CD4-positive, alpha-beta T cell treated with Interleukin-17A for 1 hour (primary cell): ENCODE measurements at places on chromosomes 1 and 21.

DNA sequence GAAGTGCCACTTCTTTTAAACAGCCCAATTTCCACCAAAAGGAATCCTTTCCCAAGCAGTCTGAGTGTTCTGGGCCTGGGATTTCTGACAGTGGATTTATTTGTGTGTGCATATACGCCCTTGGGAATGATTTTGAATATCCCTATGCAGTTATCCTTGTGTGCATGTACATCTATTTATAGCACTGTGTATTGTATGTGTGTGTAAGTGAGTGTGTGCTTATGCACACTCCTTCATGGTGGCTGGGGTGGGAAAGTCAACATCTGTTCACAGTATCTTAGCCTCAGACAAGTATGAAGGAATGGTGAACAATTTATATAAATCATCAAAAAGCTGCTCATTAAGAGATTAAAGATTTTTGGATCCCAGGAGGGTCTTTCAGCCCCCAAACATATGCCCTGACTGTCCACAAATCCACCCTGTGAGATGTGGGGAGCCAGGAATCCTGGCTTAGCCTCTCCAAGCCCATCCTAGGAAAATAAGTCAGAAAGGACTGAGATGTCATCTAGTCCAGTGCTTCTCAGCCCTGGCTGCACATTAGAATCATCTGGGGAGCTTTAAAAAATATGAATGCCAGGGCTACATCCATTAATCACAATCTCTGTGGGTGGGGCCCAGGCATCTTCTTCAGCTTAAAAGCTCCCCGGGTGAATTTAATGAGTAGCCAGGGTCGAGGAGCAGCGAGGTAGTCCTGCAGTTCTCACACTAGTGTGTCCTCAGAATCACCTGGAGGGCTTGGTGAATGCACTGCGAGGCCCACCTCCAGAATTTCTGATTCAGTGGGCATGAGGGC is 101.4 kb downstream of the PLXNA2 start:
- DNase-seq = no peak

- no peak for DNase-seq
These were observed 32.0 kb downstream of the VTCN1 start for GRCh38 chr1:117178756-117179155.

- no peak for DNase-seq
These were observed 5.9 kb upstream of the ATXN7L2 start for GRCh38 chr1:109477821-109478220.

DNA sequence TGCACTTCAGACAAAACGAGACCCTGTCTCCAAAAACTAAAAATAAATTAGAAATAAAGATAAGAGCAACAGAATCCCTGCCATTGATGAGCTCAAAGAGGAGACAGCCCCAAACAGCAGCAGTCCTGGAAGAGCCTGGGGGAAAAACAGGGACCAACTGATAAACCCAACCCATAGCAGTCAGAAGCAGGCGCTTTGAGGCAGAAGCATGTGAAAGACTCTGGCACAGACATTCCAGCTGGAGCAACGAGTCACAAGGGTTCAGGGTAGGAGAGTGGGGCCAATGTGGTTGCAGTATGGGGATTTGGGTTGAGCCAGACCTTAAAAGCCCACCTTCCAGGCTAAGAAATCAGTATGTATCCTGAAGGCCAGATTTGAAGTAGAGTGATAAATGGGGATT is 78.5 kb downstream of the MPZL1 start:
- DNase-seq = no peak

DNA sequence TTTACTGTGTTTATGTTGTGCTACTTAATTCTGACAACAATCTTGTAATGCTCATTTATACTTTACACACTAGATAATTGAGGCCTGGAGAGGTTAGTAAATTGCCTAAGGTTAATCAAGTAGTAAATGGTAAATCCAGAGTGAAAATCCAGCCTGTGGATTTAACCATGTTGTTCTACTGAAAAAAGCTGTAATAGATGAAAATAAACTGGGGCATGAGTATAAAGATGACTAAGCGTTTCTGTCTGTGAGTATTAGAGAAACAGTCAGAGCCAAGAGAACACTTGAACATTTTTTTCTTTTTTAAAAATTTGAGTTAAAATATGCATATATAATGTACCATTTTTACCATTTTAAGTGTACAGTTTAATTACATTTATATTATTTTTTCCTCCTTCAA is 47.9 kb upstream of the LEPR start:
- no peak for DNase-seq

DNA sequence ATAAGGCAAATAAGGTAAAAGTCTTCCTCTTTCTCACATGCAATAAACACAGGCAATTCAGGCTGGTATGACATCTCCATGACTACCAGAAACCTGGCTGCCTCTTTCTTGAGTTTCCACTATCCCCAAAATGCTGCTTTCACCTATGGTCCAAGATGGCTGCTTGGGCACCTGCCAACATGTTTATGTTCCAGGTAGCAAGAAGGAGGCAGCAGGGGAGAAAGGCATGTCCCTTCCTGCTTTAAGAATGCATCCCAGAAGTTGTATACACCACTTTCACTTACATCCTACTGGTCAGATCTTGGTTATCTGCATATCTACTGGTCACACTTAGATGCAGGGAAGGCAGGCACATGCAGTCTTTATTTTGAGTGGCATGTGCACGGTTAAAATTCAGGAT is 19.4 kb upstream of the ACOT11 start:
- DNase-seq = no peak

DNA sequence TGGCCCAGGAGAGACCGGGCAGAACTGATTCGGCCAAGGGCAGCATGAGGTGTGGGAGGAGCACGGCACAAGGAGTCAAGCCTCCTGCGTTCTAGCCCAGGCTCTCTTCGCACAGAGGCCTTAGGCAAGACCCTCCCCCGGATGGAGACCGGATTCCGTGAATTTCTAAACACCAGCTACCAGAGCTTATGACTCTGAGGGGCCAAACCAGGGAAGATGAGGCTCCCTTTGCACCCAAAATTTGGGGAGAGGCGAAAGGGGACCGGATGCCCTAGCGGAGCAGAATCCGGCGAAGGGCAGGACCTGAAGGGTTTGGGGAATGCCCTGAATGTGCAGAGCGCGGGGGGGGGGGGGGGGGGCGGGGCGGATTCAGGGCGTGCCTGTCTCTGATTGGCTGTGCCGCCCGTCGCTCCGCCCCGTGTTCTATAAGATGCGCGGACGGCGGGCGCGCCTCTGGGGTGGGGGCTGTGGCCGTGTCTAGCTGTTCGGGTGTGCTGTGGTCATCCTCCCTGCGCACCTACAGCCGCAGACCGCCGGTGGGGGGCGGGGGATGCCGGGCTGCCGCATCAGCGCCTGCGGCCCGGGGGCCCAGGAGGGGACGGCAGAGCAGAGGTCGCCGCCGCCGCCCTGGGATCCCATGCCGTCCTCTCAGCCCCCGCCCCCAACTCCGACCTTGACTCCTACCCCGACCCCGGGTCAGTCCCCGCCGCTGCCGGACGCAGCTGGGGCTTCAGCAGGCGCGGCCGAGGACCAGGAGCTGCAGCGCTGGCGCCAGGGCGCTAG is at the start of gene TRNP1:
Gene TRNP1, plus strand, starts transcription at position 456 of the 783 bp plus-strand sequence. Its CDS starts 95 bp downstream, at position 551.
- peak; percentile 79 for DNase-seq

- no peak for DNase-seq
These were observed 20.9 kb upstream of the IPO9 start for GRCh38 chr1:201807958-201808632.
